Stimulated activated CD4-positive, alpha-beta T cell treated with anti-CD3 and anti-CD28 coated beads, Interleukin-15, amount 100 ng/mL, for 48 hours (primary cell): ENCODE measurements at places on chromosomes 2 and 18.

- no peak for DNase-seq
Observed at GRCh38 chr18:48693625-48694262, 154.9 kb downstream of the CTIF start.

DNA sequence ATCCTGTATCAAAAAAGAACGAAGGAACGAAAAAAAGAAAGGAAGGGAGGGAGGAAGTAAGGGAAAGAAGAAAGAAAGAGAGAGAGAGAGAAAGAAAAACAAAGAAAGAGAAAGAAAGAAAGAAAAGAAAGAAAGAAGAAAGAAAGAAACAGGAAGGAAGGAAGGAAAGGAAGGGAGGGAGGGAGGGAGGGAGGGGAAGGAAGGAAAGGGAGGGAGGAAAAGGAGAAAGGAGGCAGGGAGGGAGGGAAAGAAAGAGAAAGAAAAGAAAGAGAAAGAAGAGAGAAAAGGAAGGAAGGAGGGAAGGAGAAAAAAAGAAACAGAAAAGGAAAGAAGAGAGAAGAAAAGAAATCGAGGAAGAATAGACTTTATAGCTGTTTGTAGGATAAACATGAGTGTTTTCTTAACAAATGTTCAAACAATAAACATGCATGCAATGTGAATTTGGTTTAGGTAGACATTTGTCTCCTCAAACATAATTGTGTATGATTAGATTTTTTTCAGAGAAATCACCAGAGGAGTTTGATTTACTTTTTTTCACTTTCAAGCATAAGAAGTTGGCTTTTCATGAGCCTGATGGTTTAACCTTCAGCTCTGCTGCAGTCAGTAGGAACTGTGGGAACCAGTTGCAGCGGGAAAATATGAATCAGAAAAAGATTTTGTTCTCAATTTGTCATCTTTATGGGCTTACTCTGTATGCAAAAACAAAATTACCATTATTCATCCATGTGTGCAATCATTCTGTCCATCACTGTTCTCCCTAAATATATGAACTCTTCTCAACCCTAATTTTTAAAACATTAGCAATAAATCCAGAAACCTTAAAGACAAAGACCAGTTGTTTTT lies 71.6 kb downstream of the PRKRA start:
- no peak for DNase-seq

DNA sequence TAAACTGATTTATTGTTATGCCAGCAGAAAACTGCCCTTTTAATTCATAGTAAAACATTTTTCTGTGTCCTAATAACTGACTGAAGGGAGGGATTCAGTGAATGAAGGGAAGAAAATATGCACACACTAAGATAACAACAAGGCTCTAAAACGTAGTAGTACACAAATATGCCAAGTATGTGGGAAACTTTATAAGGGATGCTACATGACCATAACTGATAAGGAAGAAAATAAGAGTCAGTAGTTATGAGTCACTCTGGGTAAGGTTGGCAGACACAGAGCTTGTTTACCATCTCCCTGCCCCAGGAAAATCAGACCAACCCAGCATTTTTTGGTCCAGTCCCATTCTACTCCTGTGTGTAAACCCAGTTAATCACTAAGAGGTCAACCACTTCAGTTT lies 124.2 kb downstream of the RPRM start:
- no peak for DNase-seq

DNA sequence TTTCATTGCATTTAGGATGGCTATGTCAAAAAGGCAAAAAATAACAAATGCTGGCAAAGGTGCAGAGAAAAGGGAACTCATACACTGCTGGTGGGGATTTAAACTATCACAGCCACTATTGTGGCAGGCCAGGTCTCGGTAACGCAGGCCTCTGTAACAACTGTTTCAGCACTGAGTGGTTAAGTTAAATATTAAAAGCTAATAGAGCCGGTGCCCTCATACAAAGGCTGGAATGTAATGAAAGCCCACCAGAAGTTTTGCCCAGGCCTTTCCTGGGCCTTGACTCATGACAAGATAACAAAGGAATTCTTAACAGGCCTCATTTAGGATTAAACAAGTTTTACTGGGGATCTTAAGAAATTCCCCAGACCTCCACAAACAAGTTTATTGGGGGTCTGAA lies 10.7 kb downstream of the MERTK start:
- DNase-seq: no peak

GRCh38 chr18:33959609-33960008 lies 265.1 kb downstream of the NOL4 start:
- DNase-seq: no peak
